Keratinocyte (primary cell): ENCODE measurements at places on chromosomes 16 and 17.
A peak's percentile ranks its signal among the peaks of the same experiment; 100 is the strongest.

- DNase-seq = no peak
Measured at GRCh38 chr16:11078812-11079459, 134.6 kb downstream of the CLEC16A start.

GRCh38 chr16:57938936-57939871, 31.7 kb downstream of the CNGB1 start:
- DNase-seq = peak; percentile 40

DNA sequence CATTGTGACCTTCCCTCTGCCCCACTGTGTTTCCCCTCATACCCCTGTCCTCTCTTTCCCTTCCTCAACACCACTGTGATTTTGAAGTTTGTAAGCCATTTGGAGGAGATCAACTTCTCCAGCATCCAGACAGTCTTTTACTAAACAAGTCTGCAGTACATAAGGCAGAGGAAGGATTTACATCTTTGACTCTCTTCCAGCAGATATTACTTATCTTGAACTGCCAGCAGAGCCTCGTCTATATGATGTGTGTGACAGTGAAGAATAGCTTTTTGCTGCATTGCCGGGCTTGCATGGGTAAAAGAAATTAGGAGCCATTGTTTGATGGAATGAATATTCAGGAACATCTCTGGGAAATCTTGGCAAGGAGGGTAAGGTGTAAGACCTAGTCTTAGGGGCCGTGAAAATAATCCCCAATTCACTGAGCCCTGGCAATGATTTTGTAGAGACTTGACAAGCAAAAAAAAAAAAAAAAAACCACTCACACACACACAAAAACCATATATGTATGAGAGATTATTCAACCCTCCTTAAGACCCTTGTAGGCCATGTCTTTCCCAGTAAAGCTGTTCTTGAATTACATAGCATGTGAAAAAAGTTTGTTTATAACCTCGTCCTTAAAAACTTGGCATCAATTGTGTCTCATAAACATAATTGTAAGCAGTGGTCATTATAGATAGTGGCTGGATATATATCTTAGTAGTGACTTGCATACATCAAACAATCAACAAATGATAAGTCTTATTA, 903.9 kb downstream of the CDH11 start:
- DNase-seq = no peak

GRCh38 chr17:75267411-75268232, 3.4 kb downstream of the MIF4GD start:
- DNase-seq = no peak

GRCh38 chr17:72429066-72429638, 308.3 kb downstream of the SOX9 start:
- DNase-seq = no peak

DNA sequence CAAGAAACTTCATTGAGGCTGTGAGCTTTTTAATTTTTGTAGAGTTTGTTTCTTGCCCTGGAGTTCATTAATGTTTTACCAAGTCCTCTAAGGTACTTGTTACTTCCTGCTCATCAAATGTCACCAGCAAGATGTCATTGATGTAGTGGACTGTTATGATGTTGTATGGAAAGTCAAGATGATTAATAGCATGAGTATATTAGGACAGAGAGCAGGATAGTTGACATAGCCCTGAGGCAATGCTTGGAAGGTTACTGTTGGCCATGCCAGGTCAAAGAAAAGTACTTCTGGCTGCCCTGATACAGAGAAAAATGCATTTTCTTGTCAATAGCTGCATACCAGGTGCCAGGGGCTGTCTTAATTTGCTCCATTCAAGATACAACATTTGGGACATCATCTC, 6.7 kb downstream of the KRTAP1-5 start:
- DNase-seq = no peak

- DNase-seq = no peak
Measured at GRCh38 chr16:4272114-4272956, 488 bp downstream of the TFAP4 start.

GRCh38 chr17:74682028-74682427, 30.7 kb downstream of the CD300LF start:
- no peak for DNase-seq

DNA sequence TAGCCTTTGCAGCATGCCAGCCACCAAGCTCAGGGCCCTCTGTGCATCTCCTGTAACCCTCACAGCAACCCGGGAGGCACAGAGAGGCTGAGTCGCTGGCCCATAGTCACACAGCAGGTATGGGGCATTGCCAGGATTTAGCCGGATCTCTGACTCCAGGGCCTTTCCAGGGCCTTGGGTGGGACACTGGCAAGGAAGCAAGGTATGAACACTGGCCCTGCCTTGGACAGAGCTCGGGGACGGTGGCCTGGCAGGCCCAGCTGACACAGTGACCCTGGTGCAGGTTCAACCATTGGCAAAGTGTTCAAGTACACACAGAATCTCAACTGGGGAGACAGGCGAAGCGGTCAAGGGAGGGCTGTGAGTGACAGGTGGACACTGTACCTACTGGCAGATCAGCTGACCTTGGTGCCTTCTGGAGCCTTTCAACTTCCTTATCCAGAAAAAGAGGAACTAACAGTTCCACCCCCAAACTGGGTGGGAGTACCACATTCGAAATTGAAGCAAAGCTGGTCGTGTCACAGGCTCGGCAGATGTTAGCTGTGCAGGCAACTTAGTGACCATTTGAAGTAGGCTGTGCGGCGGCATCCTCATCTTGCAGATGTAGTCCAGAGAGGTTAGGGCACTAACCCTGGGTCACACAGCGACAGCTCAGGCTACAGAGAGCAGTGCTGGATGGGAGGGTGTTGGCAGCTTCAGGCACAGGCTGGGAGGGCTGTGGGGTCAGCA, 287.4 kb downstream of the SEC14L1 start:
- DNase-seq = no peak

- no peak for DNase-seq
Measured at GRCh38 chr17:28963841-28964240, 12.5 kb upstream of the PHF12 start.

- no peak for DNase-seq
Measured at GRCh38 chr17:82091264-82092066, 6.6 kb downstream of the FASN start.

DNA sequence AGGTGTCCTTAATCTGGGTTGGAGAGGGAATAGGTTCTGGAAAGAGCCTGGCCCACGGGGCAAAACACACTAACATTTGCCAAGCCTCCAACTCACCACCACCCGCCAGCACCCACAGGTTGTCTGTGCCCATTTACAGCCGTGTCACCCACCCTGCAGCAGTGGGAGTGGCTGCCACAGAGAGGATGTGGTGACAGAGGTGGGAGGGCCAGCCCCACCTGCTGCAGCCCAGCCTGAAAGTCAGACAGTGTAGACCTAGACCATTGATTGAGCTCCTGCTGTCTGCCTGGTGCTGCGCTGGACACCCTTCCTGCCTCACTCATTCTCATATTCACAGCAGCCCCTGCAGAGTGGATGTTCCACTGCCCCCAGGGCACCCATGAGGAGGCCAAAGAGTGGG, 44.7 kb downstream of the IL21R start:
- DNase-seq = no peak

GRCh38 chr17:66920950-66921349, 43.6 kb upstream of the CACNG4 start:
- DNase-seq = no peak

GRCh38 chr16:400061-400591, 1.6 kb upstream of the DECR2 start:
- no peak for DNase-seq
